ENCODE measurements at places on chromosomes 3 and 15.
A peak's percentile ranks its signal among the peaks of the same experiment; 100 is the strongest.

DNA sequence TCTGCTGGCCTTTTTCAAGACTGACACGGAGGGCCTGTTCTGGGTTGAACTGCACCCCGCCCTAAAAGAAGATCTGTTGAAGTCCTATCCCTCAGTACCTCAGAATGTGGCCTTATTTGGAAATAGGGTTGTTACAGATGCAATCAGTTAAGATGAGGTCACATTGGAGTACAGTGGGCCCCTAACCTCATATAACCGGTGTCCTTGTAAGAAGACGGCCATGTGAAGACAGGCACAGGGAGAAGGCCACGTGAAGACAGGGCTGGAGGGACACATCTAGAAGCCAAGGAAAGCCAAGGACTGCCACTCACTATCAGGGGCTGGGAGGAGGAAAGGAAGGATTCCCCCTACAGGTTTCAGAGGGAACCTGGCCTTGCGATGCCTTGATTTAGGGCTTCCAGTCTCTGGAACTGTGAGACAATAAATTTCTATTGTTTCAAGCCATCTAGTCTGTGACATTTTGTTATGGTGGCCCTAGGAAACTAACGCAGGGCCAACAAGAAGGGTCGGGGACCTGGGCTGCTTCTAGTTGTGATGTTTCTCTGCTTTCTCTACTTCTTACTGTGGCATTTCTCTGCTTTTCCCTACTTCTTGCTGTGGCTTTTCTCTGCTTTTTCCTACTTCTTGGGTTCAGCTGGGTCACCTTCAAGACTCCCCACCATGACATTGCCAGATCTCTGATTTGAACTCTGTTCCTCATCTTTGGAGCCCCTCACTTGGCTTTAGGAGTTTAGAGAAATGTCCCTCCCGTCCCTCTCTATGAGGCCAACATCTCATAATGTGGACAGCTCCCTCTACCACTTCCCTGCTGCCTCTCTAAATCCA, 4.8 kb upstream of the CCDC174 start:
- DNase-seq, result no peak

GRCh38 chr3:159273608-159274007, 471.8 kb downstream of the MFSD1 start:
- DNase-seq, result no peak

DNA sequence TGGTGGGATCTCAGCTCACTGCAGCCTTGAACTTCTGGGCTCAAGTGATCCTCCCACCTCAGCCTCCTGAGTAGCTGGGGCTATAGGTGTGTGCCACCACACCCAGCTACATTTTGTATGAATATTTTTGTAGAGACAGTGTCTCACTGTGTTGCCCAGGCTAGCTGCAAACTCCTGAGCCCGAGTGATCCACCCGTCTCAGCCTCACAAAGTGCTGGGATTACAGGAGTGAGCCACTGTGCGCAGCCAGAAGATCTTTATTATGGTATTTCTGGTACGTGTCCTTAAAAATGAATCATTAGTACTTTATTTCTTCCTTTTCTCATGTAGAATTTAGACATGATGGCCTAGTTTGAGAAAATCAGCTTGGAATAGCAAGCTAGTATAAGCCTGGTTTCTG, 153.3 kb downstream of the BCHE start:
- DNase-seq, result no peak

DNA sequence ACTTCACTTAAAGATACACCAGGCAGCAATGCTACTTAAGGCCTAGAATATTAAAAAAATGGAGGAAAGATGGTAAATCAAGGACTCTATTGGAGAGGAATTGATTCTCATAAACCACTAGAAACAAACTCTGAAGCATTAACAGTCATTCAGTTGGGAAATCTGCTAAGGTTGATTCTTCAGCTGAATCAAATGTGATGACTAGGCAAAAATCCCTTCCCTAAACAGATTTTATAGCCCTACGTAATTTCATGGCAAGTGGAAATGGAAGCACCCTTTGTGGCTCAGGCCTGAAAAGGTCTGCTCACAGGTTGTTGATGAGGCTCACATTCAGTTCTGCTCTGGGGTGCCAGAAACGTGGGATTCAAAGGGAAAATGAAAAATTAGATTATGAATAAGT, 38.8 kb upstream of the ARL14 start:
- no peak for DNase-seq

DNA sequence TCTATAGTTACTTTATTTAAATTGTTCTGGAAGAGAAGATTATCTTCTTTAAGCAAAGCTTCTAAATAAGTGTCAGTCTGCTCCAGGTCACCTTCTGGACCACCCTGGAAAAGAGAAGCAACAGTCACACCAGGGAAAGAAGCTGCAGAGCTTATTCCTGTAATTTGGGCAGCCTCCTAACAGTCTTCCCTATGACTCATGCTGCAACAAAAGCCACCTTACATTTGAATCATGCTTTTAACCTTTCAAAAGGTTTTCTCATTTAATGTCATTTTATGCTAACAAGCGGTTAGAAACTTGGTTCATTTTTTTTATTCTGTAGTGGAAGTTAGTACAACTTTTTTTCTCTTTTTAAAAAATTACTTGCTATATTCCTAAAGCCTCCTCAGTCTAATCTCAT, 5.3 kb upstream of the GUCA1C start:
- DNase-seq, result no peak

DNA sequence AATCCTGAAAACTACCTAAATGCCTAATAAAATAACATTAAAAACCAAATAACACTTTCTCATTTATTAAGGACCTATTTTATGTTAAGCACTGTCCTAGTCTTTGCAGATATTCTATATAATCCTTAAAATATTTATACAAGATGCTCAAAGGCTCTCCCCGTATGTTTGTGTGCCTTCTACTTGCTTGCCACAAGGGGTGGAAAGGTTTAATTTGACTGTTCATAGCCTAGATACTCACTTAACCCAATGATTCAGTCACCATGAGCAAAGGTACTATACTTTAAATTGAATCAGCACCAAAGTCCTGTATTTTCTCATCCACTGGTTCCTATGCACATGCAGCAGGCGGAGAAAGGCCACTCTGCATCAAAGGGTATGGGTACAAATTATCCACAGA, 32.0 kb downstream of the LSAMP start:
- DNase-seq, result no peak

- no peak for DNase-seq
Measured at GRCh38 chr3:7407107-7407506, 546.2 kb downstream of the GRM7 start.

- no peak for DNase-seq
Measured at GRCh38 chr15:64635499-64636495, 139.6 kb downstream of the RBPMS2 start.

- no peak for DNase-seq
Measured at GRCh38 chr3:77195766-77196545, 156.1 kb downstream of the ROBO2 start.

- peak; percentile 38 for DNase-seq
Measured at GRCh38 chr3:184361932-184362667, 590 bp downstream of the POLR2H start.

DNA sequence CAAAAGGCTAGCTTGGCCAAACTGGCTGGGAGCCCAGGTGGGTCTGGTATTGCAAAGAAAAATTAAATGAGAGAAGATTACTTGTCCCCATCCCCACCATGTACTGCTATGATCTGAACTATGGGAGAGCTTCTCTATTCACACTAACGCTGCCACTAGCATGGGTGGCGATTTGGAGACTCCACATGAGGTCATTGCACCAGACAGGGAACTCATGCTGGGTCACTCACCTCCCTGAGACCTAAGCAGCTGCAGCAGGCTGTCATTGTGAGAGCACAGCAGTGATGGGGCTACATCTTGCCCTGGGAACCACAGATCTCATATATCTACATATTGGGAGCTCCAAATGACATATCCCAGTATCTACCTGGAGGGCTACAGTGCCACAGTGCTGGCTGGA, 36.3 kb upstream of the NECTIN3 start:
- no peak for DNase-seq

GRCh38 chr3:148998715-148999423, 7.5 kb downstream of the GYG1 start:
- DNase-seq, result no peak

GRCh38 chr15:95996494-95996893, 334.0 kb upstream of the NR2F2 start:
- DNase-seq, result no peak

- no peak for DNase-seq
Measured at GRCh38 chr3:51622413-51622812, 48.6 kb upstream of the TEX264 start.

GRCh38 chr3:99638167-99638948, at the start of gene COL8A1:
TSS of gene COL8A1 (plus strand) at chr3:99638594. CDS start at chr3:99790683, 152,089 bp downstream.
- DNase-seq, result no peak

- no peak for DNase-seq
Measured at GRCh38 chr15:81893182-81893835, 152.5 kb downstream of the MEX3B start.

DNA sequence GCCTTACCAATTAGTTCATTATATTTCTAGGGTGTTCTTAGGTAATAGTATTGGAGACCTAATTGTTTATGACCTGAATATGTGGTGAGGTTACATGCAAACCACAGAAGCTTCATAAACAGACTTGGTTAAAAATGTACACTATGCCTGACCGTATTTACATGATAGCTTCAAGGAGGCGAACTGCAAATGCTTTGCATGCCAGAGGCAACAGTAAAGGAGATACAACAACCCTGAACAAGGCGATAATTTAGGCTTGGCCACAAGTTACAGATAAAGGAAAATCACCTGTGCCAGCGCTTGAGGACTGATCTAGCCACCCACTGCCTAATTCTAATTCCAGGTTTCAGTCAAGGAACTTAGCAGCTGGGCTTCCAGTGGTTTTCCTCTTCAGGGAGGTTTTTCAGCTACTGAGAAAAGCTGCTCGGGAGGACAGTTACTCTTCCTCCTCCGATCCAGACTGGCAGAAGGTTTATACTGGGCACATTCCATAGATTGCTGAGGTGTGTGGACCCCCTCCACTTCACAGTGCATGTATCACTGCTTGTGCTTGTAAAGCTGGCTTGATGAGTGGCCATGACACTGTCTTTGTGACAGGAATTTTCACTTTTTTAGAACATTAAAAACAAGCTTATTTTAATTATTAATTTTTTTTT, 95.6 kb downstream of the DHX36 start:
- DNase-seq, result no peak

GRCh38 chr3:168047190-168047795, 48.4 kb downstream of the GOLIM4 start:
- no peak for DNase-seq

GRCh38 chr15:29749365-29750086, 72.7 kb downstream of the TJP1 start:
- DNase-seq, result no peak
